NCI-H526 (cell line): ENCODE measurements at places on chromosomes 13 and 19.
A peak's percentile ranks its signal among the peaks of the same experiment; 100 is the strongest.

GRCh38 chr13:80329250-80329649, 11.7 kb downstream of the SPRY2 start:
- peak; percentile 49 for DNase-seq

- no peak for DNase-seq
Measured at GRCh38 chr13:111302045-111302726, 18.3 kb upstream of the TEX29 start.

DNA sequence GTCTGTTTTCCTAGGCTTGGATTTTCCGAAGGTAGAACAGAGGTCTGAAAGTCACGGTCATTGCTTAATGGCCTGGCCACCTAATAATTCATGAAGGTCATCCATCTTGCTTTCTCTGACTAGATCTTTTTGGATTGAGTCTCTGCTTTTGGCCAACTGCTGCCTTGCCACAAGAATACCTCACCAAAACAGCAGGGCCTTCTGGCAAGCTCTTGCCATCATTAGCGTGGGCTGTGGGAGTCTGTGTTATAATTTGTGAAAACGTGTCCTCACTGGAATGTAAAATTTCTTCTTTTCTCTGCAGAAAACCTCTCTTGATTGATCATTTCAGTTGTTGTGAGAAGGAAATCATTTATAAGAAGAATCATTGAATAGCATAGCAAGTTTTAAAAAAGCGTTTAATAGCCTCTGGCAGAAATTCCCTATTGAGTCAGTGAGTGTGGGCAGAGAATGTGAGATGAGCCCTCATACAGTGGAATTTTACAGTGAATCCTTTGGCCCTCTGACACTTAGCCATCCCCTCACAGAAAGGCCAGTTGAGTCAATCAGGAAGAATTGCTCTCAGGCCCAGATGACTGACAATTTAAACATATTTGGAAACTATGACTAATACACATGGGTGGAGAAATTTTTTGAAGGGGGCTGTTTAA, 43.2 kb upstream of the ERICH6B start:
- DNase-seq, result no peak

DNA sequence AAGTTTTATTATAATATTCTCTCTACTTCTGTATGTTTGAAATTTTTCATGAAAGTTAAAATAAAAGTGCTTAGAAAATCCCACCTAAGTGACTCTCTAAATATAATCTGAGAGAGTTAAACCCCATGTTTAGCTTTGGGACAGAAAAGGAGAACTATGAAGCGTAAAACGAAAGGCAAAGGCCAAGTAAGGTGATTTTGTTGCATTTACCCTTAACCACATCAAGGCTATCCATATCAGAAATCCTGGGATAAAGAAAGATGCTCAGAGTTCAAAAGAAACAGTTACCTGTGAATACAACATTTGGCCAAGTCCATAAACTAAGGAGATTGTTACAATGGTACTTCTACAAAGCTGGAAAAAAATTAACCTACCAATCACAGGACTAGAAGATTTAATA, 31.3 kb downstream of the UBL3 start:
- DNase-seq, result no peak

DNA sequence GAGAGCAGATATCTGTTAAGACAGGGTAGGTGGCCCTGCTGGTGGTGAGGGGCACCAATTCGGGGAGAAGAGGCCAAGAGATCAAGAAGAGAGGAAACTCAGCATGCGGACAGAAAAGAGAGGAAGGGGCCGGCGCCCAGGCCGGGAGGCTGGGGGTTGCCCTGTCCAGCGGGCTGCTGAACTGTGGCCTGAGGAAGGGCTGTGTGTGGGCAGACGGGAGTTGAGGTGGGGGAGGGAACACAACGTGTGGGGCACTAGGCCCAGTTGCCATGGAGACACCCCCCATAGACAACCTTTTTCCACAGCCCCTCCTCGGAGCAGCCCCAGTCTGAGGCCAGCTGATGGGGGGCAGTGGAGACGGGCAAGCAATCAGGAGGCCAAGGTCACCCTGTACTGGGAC, 2.5 kb upstream of the CACNG8 start:
- DNase-seq, result no peak

- no peak for DNase-seq
Measured at GRCh38 chr13:41501281-41501680, 43.9 kb downstream of the RGCC start.

DNA sequence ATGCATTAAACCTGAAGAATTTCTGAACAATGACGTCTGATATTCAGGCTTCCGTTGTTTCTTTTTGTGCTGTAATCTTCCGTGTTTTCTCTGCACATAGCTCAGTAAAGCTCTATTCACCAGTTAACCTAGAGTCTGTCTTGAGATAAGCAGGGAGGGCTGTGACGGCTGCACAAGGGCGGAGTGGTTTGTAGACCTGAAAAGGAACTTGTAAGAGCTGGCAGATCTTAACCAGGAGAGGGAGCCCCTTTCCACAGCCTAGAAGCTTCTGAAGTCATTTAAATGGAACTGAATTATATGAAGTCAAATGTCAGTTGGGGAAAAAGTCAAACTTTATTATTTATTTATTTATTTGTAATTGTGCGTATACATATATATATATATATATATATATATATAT, 27.5 kb downstream of the DPRX start:
- peak; percentile 50 for DNase-seq

DNA sequence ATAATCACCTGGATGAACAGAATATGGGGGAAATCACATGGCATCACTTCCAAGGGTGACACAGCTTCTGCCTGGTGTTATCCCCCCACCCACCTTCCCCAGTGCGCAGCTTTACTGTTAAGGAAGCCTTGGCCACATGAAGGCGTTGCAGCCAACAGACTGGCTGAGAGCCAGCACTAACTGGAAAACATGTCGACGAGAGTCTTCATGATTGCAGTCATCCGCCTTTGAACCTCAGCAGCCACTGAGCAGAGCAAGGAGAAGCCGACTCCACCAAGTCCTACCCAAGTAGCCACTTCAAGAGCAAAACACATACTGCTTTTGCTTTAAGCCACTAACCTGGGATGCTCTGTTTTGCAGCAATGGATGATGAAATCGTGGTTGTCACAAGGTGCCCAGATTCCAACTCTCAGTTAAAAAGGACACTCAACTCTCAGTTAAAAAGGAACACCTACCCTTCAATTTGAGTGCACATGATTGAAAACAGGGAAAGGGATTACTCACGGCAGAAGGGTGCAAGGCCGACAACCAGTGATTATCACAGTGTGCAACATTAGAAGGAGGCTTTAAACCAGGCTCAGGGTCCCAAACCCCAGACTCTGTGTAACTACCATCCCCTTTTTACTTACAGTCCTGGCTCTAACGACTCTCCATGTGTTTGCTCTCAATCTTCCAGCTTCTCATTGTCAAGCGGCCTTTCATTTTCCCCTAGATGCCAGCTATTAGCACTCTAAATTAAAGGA, 149.1 kb downstream of the KLF12 start:
- DNase-seq, result no peak

DNA sequence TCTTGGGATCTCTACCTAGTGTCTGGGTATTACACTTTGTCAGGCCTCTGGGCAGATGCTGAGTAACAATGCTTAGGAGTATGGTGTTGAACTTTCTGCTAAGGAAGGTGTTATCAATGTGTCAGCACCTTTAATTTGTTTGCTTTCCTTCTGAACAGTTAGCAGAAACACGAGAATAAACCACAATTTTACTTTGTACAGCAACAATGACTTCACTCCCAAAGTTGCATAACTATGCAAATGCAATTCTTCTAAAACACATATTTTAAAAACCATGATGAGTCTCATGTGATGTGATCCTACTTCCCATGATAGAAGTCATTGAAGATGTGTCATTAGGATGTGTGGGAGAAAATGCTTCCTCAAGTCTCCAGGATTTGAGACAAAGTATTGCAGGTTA, 155.0 kb downstream of the POSTN start:
- DNase-seq, result no peak

- DNase-seq, result peak; percentile 45
Measured at GRCh38 chr19:21483589-21484170, 21.7 kb upstream of the ZNF429 start.

GRCh38 chr13:59755632-59756290, 408.0 kb downstream of the DIAPH3 start:
- DNase-seq, result no peak

GRCh38 chr19:3480383-3481091, at the start of gene SMIM24:
Gene SMIM24, minus strand, starts transcription at chr19:3480525. Its CDS starts 62 bp downstream, at chr19:3480463.
- peak; percentile 21 for DNase-seq

- no peak for DNase-seq
Measured at GRCh38 chr19:32289566-32290210, 55.7 kb upstream of the ZNF507 start.

DNA sequence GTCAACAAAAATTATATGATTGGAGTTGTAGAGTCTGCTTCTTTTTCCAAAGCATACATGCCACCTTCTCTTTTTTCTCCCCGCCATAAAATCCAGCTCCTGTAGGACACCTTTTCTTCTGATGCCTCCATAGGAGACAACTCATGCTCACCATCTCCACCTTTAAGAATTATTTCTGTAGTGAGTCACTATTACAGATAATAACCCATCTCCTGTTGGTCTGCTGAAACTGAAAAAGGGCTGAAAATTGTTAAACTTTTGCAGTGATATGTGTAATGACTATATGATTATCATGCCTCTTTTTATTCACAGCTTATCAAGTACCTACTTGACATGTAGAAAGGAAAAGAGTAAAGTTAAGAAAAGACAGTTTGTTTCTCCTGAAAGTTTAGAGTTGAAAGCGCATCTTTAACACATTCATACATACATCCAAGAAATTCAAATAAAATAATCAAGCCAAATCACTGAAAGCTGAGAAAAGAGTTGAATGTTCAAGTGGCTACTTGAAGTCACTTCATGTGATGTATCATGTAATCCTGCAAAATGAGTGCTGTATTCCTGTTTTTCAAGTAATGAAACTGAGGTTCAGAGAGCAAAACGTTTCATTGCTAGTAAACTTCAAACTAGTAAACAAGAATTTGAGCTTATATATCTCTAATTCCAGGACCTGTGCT, 35.5 kb upstream of the LPAR6 start:
- no peak for DNase-seq

DNA sequence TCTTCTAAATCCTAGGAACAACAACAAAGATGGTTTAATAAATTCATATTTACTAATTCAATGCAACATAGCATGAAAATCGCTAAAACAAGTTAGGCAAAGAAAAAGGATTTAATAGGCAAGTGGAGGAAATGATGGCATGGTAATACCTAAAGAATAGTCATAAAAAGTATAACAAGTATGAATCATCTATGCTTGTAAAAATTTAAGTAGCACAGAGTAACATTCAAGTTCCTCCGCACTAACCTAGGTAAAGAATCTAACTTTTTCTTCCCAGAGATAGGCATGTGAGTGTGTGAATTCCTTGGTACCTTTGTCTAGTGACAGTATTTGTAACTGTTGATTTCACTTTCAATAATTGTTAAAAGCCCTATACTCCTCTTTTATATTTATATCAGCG, 42.6 kb downstream of the RCBTB2 start:
- no peak for DNase-seq

DNA sequence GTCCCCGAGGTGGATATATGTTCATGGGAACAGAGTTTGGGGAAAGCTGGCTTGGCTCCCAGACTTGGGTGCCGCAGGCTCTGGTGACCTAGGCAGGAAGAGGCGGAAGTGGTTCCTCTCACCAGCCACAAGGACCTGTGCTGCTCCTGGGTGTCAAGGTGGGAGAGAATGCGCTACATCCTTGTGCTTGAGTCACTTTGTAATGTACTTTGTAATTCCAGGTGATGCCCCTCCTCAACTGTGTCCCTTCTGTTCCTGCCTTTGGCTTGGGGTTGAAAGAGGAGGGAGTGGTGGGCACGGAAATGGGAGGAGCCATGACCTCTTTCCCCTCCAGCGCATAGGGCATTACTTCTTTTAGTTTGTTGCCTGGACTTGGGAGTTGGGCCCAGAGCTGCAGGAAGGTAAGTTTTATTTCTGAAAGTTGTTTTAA, 10.9 kb downstream of the GARRE1 start:
- no peak for DNase-seq

GRCh38 chr19:40804783-40805242, 5.8 kb downstream of the EGLN2 start:
- DNase-seq, result no peak
